RWPE2 (cell line): ENCODE measurements at places on chromosomes 16 and 17.

GRCh38 chr17:78903101-78903779 is at the start of gene CEP295NL:
CEP295NL (minus strand) TSS chr17:78903201; CDS start chr17:78901828, 1,373 bp downstream.
- peaks cover 7% of the 10 kb centered on the region for H3K4me1 ChIP-seq
- no peak within 1 kb of the TSS for H3K4me3 ChIP-seq
- no peaks in the 10 kb centered on the region for H3K27me3 ChIP-seq

- no peaks in the 10 kb centered on the region for H3K27me3 ChIP-seq
- no peak overlapping the region for H3K4me3 ChIP-seq
- no peaks in the 10 kb centered on the region for H3K36me3 ChIP-seq
- H3K27ac ChIP-seq, result no peak overlapping the region
- DNase-seq, result no peak
- H3K4me1 ChIP-seq, result peaks cover 7% of the 10 kb centered on the region
Observed at GRCh38 chr16:1712791-1713261, 6.8 kb downstream of the MAPK8IP3 start.

- no peak overlapping the region for H3K27ac ChIP-seq
- no peaks in the 10 kb centered on the region for H3K36me3 ChIP-seq
- H3K4me3 ChIP-seq, result no peak overlapping the region
Observed at GRCh38 chr17:6530324-6530920, 25.9 kb downstream of the PITPNM3 start.

DNA sequence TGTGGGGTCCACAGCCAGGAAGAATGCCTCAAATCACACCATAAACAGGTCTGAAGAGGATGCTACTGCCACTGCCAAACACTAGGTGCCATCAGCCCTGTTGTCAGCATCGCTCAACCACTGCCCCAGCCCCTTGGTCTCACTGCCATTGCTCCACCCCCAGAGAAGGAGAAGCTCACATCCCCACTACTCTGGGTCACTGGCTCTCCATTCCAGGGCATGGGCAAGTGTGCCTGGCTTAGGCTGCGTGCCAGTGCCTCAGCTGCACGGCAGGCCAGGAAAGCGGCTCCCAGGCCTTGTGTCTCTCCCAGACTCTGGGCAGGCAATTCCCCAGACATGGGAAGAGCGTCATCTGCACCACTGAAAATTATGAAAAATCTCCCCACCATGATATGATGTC is 1.2 kb upstream of the IGSF6 start:
- no peak overlapping the region for H3K27ac ChIP-seq
- no peak overlapping the region for H3K4me3 ChIP-seq
- no peaks in the 10 kb centered on the region for H3K27me3 ChIP-seq
- no peak for DNase-seq

- no peak overlapping the region for H3K4me3 ChIP-seq
- no peak for DNase-seq
- no peaks in the 10 kb centered on the region for H3K4me1 ChIP-seq
- H3K36me3 ChIP-seq, result peaks cover 27% of the 10 kb centered on the region
Observed at GRCh38 chr17:17872547-17873345, 36.0 kb upstream of the SREBF1 start.

DNA sequence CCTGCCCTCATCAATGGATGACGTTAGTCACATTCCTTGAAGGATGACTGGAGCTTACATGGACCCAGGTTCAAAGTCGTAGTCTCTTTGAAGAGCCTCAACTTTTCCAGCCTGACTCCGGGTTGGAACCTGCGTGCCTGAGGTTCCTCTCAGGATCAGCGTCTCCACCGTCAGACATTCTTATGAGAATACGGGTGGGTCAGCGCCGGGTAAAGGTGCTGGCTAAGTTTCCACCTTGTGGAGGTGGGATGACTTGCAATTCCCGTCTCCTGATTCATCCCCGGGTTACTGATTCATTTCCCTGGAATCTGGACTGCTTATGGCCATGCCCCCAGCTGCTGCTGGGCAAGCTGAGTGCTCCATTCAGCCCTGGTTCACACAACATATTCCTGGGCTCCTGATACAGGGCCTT is 38.9 kb upstream of the CMIP start:
- peak; percentile 92 for DNase-seq
- no peaks in the 10 kb centered on the region for H3K27me3 ChIP-seq
- no peaks in the 10 kb centered on the region for H3K36me3 ChIP-seq
- H3K4me1 ChIP-seq, result peaks cover 36% of the 10 kb centered on the region
- no peak overlapping the region for H3K4me3 ChIP-seq

- no peaks in the 10 kb centered on the region for H3K4me1 ChIP-seq
- no peak overlapping the region for H3K4me3 ChIP-seq
- H3K27ac ChIP-seq, result no peak overlapping the region
- DNase-seq, result no peak
- H3K36me3 ChIP-seq, result peaks cover 49% of the 10 kb centered on the region
Observed at GRCh38 chr17:77098884-77099545, 41.8 kb upstream of the SEC14L1 start.

DNA sequence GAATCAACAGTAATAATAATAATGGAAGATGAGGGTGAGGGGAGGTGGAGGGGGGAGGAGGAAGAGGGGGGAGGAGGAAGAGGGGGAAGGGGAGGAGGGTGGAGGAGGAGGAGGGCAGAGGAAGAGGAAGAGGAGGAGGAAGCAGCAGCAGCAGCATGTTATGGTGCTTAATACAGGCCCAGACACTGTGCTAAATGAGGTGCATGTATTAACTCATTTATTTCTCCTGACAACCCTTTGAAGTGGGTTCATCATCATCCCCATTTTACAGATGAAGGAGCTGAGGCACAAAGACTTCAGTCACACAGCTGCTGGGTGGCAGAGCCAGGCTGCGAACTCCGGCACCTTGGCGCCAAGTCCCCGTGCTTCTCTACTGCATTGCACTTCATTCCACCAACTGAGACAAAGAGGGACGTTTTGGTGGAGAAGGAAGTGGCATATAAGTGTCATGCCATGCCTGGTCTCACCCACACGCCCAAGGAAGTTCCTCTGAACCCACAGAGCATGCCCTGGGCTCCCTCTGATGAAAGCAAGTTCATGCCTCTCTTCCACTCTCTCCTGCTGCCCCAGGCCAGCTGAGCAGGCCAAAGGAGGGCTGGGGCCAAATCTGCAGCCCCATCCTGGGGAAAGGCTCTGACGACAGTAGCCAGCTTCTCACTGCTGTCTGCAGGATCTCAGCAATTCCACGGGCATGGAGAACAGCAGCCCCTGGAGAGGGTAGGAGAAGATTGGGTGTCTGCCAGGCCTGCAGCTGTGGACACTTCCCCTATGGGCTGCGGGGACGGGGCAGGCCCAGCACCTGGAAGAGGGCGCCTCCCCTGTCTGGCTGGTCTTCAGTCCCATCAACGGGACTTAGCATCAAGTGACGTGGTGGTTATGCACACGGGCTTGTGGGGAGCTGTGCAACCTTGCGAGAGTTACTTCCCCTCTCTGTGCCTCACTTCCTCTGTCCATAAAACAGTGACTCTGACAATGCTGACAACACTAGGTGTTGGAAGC is 21.8 kb downstream of the XYLT1 start:
- no peaks in the 10 kb centered on the region for H3K27me3 ChIP-seq
- no peaks in the 10 kb centered on the region for H3K4me1 ChIP-seq
- no peak for DNase-seq
- H3K4me3 ChIP-seq, result no peak overlapping the region
- H3K27ac ChIP-seq, result no peak overlapping the region

GRCh38 chr16:47979164-47979520 is 176.7 kb downstream of the ABCC12 start:
- no peak overlapping the region for H3K4me3 ChIP-seq
- H3K4me1 ChIP-seq, result no peaks in the 10 kb centered on the region
- no peak for DNase-seq
- no peaks in the 10 kb centered on the region for H3K36me3 ChIP-seq
- H3K27me3 ChIP-seq, result no peaks in the 10 kb centered on the region

- no peaks in the 10 kb centered on the region for H3K27me3 ChIP-seq
- H3K4me3 ChIP-seq, result no peak overlapping the region
- DNase-seq, result no peak
- peaks cover 20% of the 10 kb centered on the region for H3K4me1 ChIP-seq
- H3K36me3 ChIP-seq, result no peaks in the 10 kb centered on the region
- H3K27ac ChIP-seq, result no peak overlapping the region
Observed at GRCh38 chr17:68184141-68184571, 63.7 kb upstream of the AMZ2 start.

DNA sequence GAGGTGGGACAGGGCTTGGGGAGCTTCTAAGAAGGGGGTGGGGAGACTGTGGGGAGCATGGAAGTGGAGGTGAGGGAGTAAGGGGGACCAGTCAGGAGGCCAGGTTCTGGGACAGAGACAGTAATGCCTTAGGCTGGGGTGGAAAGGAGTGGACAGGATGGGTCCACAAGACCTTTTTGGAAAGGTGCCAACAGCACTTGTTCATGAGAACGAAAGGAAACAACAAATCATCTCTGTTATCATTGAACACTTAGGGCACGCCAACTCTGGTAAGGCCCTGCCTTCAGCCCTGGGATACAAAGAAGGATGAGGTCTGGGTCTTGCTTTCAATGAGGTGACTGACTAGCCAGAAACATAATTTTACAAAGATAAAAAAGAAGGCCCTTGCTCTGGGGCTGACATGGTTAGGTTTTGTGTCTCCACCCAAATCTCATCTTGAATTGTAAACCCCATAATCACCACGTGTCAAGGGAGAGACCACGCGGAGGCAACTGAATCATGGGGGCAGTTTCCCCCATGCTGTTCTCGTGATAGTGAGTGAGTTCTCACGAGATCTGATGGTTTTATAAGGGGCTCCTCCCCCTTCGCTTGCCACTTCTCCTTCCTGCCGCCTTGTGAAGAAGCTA is 113.8 kb downstream of the SLC39A11 start:
- no peak for DNase-seq
- peaks cover 3% of the 10 kb centered on the region for H3K4me1 ChIP-seq
- H3K4me3 ChIP-seq, result no peak overlapping the region
- H3K27me3 ChIP-seq, result no peaks in the 10 kb centered on the region

DNA sequence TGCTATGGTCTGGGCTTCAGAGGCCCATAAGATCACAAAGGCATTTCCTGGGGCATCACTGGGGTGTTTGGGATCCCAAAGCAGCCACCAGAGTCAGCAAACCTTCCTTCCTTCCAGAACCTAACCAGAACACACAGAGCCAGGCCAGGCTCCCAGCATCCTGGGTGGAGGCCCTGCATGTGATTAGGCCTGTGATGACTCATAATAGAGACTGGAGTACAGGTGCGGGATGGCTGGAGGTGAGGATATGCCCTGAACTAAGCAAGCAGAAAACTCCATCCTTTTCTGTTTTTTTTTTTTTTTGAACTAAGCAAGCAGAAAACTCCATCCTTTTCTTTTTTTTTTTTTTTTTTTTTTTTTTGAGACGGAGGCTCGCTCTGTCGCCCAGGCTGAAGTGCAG is 17.7 kb upstream of the GFOD2 start:
- no peak for DNase-seq
- H3K36me3 ChIP-seq, result no peaks in the 10 kb centered on the region
- H3K4me1 ChIP-seq, result no peaks in the 10 kb centered on the region
- H3K27me3 ChIP-seq, result no peaks in the 10 kb centered on the region
- no peak overlapping the region for H3K4me3 ChIP-seq
- no peak overlapping the region for H3K27ac ChIP-seq

GRCh38 chr17:78242024-78242742 is 10.8 kb downstream of the TMEM235 start:
- H3K4me1 ChIP-seq, result no peaks in the 10 kb centered on the region
- no peak overlapping the region for H3K27ac ChIP-seq
- DNase-seq, result no peak
- H3K27me3 ChIP-seq, result no peaks in the 10 kb centered on the region
- no peak overlapping the region for H3K4me3 ChIP-seq

- H3K4me1 ChIP-seq, result peaks cover 13% of the 10 kb centered on the region
- no peaks in the 10 kb centered on the region for H3K27me3 ChIP-seq
- H3K4me3 ChIP-seq, result no peak overlapping the region
- H3K27ac ChIP-seq, result peak overlapping the region; percentile 16
- H3K36me3 ChIP-seq, result no peaks in the 10 kb centered on the region
Observed at GRCh38 chr17:1590747-1591473, 28.3 kb upstream of the PITPNA start.

DNA sequence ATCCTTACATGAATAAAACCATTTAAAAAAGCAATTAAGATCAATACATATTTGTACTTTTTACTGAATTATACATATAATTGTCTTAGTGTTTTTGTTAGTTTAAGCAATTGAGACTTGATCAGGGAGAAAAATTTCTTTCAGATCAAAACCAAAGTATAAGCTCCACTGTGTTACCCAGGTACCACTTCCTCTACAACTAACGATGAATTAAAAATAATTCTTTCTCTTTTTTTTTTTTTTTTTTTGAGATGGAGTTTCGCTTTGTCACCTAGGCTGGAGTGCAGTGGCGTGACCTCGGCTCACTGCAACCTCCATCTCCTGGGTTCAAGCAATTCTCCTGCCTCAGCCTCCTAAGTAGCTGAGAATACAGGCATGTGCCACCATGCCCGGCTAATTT is 6.8 kb downstream of the FBXO47 start:
- no peaks in the 10 kb centered on the region for H3K36me3 ChIP-seq
- H3K27me3 ChIP-seq, result no peaks in the 10 kb centered on the region
- H3K4me1 ChIP-seq, result peaks cover 7% of the 10 kb centered on the region
- H3K27ac ChIP-seq, result no peak overlapping the region
- H3K4me3 ChIP-seq, result no peak overlapping the region

GRCh38 chr16:11006656-11007055 is 62.3 kb downstream of the CLEC16A start:
- no peaks in the 10 kb centered on the region; the same call in 1 of the 2 replicates for H3K36me3 ChIP-seq
- peaks cover 17% of the 10 kb centered on the region for H3K4me1 ChIP-seq
- no peak overlapping the region for H3K27ac ChIP-seq
- DNase-seq, result no peak
- no peaks in the 10 kb centered on the region for H3K27me3 ChIP-seq

- H3K27me3 ChIP-seq, result no peaks in the 10 kb centered on the region
- no peaks in the 10 kb centered on the region for H3K36me3 ChIP-seq
- H3K27ac ChIP-seq, result no peak overlapping the region
Observed at GRCh38 chr17:57328109-57328882, 72.0 kb downstream of the MSI2 start.

DNA sequence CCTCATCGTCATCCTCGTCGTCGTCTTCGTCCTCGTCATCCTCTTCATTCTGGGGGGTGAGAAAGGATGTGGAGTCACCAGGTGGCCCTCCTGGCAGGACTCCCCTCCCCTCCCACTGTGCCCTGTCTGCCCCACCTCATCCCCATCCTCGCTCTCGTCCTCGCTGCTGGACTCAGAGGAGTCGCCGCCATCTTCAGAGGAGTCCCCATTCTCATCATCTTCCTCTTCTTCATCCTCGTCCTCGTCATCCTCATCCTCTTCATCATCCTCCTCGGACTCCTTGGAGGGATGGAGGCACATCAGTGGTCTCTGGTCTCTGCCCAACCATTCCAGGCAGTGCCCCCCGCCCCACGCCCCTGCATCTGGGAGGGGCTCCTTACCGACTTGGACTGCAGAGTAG is 7.6 kb upstream of the ATXN7L3 start:
- H3K36me3 ChIP-seq, result peaks cover 44% of the 10 kb centered on the region
- no peak overlapping the region for H3K27ac ChIP-seq
- no peaks in the 10 kb centered on the region for H3K27me3 ChIP-seq
- H3K4me1 ChIP-seq, result peaks cover 39% of the 10 kb centered on the region
- H3K4me3 ChIP-seq, result no peak overlapping the region
- no peak for DNase-seq

DNA sequence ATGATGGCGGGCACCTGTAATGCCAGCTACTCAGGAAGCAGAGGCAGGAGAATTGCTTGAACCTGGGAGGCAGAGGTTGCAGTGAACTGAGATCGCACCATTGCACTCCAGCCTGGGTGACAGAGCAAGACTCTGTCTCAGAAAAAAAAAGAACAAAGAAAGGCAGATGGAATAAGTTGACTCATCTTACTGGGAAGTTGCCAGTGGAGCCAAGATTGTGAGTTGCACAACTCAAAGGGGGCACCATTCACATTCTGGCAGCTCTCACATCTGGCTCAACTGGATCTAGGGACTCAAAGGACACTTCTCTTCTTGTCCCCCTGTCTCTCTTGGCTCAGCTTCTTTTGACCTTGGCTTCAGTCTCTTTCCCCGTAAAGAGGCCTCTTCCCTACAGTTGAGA is 53.7 kb upstream of the ETV4 start:
- H3K27ac ChIP-seq, result no peak overlapping the region
- peaks cover 8% of the 10 kb centered on the region for H3K4me1 ChIP-seq
- no peak for DNase-seq
- H3K27me3 ChIP-seq, result no peaks in the 10 kb centered on the region
- H3K36me3 ChIP-seq, result no peaks in the 10 kb centered on the region
